ENCODE measurements at places on chromosomes 12 and 14.

DNA sequence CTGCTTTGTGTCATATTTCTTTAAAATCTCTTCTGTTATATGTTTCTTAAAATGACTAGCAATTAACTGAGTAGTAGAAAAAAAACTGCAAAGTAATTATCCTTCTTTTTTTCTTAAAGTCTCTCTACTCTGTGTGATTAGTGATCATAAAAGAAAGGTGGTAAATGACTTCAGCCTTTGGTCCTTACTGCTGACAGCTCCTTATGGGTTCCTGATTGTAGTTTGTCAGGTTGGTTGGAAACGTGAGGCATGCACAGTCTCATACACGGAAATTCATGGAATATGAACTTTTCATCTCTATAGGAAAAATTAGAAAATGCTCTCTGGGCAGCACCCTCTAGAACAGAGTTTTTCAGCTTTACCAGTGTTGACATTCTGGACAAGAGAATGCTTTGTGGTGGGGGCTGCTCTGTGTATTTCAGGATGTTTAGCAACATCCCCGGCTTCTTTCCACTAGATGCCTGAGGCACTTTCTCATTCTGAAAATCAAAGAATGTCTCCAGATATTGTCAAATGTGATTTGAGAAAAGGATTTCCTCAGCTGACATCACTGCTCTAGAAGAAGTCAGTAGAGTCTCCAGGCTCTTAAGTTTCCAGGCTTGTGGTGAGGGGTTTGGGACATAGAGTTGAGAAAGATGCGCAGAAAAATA lies 121.0 kb downstream of the PIK3C2G start:
- DNase-seq, result no peak

DNA sequence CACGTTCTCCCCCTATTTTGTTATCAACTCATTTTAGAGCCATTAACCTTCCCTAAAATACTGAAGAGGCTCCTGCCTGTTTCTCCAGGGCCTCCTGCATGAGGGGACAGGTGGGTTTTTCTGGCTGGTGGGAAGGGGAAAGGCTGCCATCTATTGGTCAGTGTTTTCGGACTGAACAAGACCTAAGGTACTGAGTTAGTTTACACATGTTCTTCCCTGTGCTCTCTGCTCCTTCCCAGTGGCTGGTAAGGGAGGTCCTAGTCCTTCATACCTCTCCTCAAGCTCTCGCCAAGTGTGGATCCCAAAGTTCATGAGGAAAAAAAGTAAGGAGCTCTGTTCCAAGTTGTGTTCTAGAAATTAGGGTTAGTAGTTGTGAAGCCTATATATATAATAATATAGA lies 357.5 kb downstream of the FSCB start:
- DNase-seq, result no peak

DNA sequence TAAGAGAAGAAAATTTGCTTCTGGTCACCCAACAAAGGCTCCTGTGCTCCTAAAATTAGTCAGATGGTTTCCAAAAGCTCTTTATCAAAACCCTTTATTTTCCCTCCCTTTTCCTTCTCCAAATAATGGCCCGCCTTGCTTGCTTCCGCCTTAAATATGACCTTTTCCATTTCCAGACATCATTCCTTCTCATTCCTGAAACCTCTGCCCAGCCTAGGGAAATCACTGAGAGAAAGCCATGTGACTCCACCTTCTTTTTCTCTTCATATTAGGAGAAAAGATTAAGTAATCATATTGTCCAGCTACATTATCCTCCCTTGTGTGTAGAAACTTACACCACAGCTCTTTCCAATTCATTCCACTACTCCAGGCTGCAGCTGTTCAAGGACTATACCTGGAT lies 75.7 kb upstream of the GPHB5 start:
- DNase-seq, result no peak

GRCh38 chr12:101773650-101774162 lies 34.4 kb upstream of the SYCP3 start:
- peak; percentile 67 for DNase-seq

GRCh38 chr12:71870416-71870815 lies 30.9 kb downstream of the TBC1D15 start:
- DNase-seq, result no peak

GRCh38 chr14:64675312-64675711 lies 28.9 kb upstream of the PLEKHG3 start:
- DNase-seq, result no peak

DNA sequence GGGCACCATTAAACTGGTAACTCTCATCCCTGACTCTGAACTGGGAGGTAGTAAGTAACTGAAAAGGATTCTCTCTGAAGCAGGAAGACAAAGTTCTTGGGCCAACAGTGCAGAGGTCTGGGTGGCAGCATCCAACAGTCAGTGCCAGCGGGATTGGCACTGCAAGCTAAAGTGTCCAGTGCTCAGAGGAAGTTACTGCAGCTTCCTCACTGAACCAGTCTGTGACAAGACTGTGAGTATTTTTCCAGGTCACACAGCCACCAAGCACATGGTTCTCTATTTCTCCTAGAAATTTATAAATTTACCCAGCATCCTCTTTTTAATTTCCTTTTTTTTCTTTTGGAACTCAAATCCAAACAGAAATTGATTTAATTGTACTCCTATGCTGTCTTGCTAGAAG lies 81.6 kb upstream of the FAR2 start:
- no peak for DNase-seq

- DNase-seq, result peak; percentile 83
Measured at GRCh38 chr12:130017591-130018449, 114.0 kb upstream of the TMEM132D start.

DNA sequence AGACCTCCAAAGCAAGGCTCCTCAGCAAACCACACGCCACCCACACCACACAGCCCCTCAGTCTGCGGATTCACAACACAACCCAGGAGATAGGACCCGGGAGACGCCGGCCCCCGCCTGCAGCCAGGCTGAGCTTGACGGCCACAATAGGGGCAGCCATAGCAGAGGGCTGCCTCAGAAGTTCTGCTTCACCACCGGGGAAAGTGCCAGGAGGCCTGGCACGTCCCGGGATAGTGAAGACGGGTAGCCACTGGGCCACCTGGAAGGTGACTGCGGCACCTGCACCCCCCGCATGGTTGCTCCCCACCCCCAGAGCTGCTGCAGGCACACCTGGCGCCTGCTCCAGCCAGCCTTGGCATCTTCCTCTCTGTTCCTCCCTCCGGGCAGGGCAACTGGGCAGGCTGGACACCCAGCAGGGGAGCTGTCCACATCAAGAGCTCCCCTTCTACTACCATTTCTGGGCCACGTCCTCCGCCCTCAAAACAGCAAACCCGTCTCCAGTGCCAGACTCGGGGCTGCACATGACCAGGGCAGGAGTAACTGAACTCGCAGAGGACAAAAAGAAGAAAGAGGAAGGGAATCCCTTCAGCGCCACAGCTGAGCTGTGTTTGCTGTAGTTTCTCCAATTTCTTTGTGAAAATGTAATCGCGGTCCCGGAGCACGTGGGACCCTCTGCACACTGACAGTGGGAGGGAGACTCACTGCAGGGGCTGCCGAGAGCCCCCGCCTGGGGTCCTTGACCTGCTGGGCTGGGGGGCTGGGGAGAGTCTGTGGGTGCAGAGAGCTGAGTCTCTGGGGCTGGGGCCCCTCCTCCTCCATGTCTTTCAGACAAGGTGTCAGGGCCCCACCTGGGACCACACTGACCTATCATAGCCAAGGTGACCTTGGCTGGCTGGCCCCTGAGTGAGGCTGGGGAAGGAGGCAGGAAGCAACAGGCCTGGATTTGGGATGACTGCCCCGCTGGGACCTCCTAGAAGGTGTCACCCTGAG lies 74.2 kb upstream of the C14orf180 start:
- DNase-seq, result no peak

DNA sequence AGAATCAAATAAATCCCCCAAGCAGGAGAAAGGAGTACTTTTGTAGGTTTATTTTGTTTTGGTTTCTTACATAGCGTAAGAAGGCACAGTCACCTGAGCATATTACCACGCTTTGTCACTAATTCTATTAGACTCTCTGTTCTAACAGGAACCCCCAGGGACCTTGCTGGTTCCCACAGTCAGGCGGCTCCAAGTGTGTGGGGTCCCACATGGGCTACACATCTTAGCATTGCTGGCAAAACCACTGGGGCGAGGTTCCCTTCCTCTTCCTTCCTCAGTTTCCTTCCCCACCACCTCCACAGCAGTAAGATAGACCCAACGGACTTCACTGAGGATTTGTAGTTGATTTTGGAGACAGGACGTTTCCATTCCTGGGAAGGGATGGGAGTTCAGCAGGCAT lies 49.1 kb downstream of the TMEM132C start:
- DNase-seq, result no peak

DNA sequence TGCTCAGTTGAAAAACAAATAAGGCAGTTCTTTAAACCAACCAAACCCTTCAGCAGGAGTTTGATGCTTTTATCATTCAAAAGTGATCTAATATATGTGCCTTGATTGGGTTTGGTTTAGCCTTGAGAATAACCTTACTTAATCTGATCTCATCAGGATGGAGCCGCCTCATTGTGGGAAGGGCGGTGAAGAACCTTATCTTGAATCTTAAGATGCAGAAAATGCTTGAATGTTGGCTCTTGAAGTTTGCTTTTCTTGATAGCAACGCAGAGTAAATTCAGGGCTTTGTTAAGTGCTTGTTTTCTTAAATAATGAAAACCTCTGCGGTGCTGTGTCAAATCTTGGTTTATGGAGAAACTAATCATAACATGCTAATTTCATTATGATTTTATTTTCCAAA lies 138.2 kb downstream of the MON2 start:
- DNase-seq, result no peak

GRCh38 chr12:54865683-54866324 lies 11.5 kb downstream of the MUCL1 start:
- DNase-seq, result no peak

DNA sequence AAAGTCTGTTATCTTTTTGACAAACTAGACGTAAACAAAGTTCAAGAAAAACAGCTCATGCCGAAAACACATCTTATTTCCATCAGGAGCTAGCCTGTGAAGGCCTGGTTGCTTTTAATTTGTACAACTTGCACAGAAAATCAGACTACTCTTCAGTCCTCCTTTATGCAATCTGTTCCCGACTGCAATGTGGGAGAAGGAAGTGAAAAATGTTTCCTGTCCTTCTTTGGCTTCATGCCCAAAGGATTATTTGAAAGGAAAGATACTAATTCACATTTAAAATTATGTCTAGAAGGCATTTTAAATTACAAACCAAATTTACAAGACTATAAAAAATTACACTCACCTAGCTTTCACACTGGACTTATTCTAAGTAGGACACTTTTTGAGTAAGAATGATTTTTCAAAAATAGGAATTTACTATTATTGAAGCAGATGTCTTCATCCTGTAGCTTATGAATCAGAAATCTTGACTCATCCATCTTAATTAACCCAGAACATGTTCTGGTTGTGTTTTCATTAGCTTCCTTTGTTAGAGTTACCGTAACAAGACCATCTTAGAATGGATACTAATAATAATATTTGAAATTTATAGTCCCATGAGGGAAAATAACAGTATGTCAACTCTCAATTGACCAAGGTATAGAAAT lies 272.6 kb downstream of the PRKD1 start:
- no peak for DNase-seq

GRCh38 chr12:100123316-100124095 lies 19.2 kb downstream of the BLTP3B start:
- no peak for DNase-seq

All from putamen (tissue), 1 donor.